ENCODE measurements at places on chromosomes 4 and X. TPM values are rescaled to one million over a fixed set of nuclear protein-coding genes. Genes with fewer than 3 reads are reported as not detected.

MAGEA9B gene
- polyA plus RNA-seq: not detected

VCX gene
- polyA plus RNA-seq: 0.14 TPM

TMPRSS11D gene
- not detected for polyA plus RNA-seq

TMEM31 gene
- 0.57 TPM for polyA plus RNA-seq

NOA1 gene
- 23.0 TPM for polyA plus RNA-seq

P2RY8 gene
- 1.4 TPM for polyA plus RNA-seq

CAPN6 gene
- 20.6 TPM for polyA plus RNA-seq

RTL9 gene
- 0.52 TPM for polyA plus RNA-seq

XAGE2 gene
- 0.38 TPM for polyA plus RNA-seq

ANK2 gene
- polyA plus RNA-seq: 57.9 TPM

LUZP4 gene
- not detected for polyA plus RNA-seq

CFAP99 gene
- polyA plus RNA-seq: 0.35 TPM

ZNF157 gene
- 0.67 TPM for polyA plus RNA-seq

NONO gene
- 571 TPM for polyA plus RNA-seq

PDE6B gene
- polyA plus RNA-seq: 50.5 TPM

C4orf36 gene
- 1.8 TPM for polyA plus RNA-seq

SMIM10 gene
- 10.6 TPM for polyA plus RNA-seq

CYLC1 gene
- polyA plus RNA-seq: not detected

TMEM33 gene
- 44.5 TPM for polyA plus RNA-seq

IL3RA gene
- polyA plus RNA-seq: 14.8 TPM

ZNF732 gene
- polyA plus RNA-seq: 2.1 TPM

ZNF280C gene
- 9.0 TPM for polyA plus RNA-seq

TLR10 gene
- polyA plus RNA-seq: 0.65 TPM

CFP gene
- polyA plus RNA-seq: 1.2 TPM

SSX4 gene
- not detected for polyA plus RNA-seq

PABPC1L2B gene
- polyA plus RNA-seq: 0.13 TPM

ZNF330 gene
- polyA plus RNA-seq: 60.0 TPM

GYG2 gene
- polyA plus RNA-seq: 17.4 TPM

SSX2 gene
- not detected for polyA plus RNA-seq

OSTC gene
- polyA plus RNA-seq: 246 TPM

EPHA5 gene
- 0.65 TPM for polyA plus RNA-seq

ZAR1 gene
- polyA plus RNA-seq: not detected

KIAA1210 gene
- polyA plus RNA-seq: 1.5 TPM

ARMCX4 gene
- polyA plus RNA-seq: 33.2 TPM

FRMD7 gene
- 1.3 TPM for polyA plus RNA-seq

HTATSF1 gene
- polyA plus RNA-seq: 104 TPM

SYN1 gene
- polyA plus RNA-seq: 5.3 TPM

LANCL3 gene
- 0.22 TPM for polyA plus RNA-seq

NWD2 gene
- polyA plus RNA-seq: 0.24 TPM

STPG2 gene
- 0.43 TPM for polyA plus RNA-seq

CXXC4 gene
- 7.5 TPM for polyA plus RNA-seq

COL4A6 gene
- polyA plus RNA-seq: 15.7 TPM

VCX2 gene
- not detected for polyA plus RNA-seq

ARR3 gene
- polyA plus RNA-seq: 0.27 TPM

S100G gene
- not detected for polyA plus RNA-seq

GPR82 gene
- 0.13 TPM for polyA plus RNA-seq

FSTL5 gene
- 3.0 TPM for polyA plus RNA-seq

CCKAR gene
- polyA plus RNA-seq: not detected

SMPX gene
- 0.29 TPM for polyA plus RNA-seq

RAB40A gene
- polyA plus RNA-seq: 1.9 TPM

CENPVL1 gene
- polyA plus RNA-seq: 0.30 TPM

TLL1 gene
- 2.2 TPM for polyA plus RNA-seq

LPAR4 gene
- polyA plus RNA-seq: 19.0 TPM

NDST3 gene
- 2.9 TPM for polyA plus RNA-seq
